ENCODE measurements at places on chromosomes 16 and 17.

- DNase-seq, result no peak
These were observed 40.2 kb downstream of the CNOT1 start for GRCh38 chr16:58589326-58589905.

- DNase-seq, result no peak
These were observed 158.3 kb upstream of the ZFHX3 start for GRCh38 chr16:73206151-73206707.

GRCh38 chr17:44865231-44865660, 17.6 kb downstream of the HIGD1B start:
- peak; percentile 1 for DNase-seq

GRCh38 chr16:88353232-88353631, 29.5 kb upstream of the ZNF469 start:
- DNase-seq, result no peak

DNA sequence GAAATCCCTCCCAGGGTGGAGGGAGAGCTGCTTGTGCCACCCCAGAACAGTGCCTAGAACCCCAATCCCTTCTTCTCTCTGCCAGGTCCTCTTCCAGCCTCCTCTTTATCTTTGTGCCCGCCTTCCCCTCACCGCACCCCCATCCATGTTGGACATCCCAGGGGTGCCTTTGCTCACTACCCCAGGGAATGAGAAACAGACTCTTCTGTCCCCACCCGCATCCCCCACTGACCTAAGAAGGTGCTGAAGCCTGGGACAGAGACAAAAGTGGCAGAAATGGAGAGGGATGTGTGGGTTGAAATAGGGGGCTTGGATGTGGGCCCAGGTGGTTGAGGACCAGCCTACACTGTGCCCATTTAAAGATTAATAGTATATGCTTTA, 17.0 kb downstream of the ALOX15B start:
- no peak for DNase-seq

DNA sequence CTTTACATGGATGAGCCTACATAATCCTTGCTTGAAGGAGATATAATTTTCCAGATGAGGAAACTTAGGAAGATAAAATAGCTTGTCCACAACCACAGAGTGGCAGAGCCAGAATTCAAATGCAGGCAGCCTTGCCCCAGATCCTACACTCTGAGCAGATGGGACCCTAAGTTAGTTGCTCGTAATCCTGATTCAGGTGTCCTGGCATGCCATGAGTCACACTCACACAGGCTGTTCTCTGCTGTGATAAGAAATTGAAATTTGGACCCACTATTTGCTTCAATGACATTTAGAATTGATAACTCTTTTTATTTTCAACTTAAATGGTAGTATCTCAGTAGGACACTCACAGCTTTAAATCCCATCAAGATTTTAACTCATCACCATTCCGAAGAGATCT, 150.7 kb upstream of the CACNG5 start:
- no peak for DNase-seq

DNA sequence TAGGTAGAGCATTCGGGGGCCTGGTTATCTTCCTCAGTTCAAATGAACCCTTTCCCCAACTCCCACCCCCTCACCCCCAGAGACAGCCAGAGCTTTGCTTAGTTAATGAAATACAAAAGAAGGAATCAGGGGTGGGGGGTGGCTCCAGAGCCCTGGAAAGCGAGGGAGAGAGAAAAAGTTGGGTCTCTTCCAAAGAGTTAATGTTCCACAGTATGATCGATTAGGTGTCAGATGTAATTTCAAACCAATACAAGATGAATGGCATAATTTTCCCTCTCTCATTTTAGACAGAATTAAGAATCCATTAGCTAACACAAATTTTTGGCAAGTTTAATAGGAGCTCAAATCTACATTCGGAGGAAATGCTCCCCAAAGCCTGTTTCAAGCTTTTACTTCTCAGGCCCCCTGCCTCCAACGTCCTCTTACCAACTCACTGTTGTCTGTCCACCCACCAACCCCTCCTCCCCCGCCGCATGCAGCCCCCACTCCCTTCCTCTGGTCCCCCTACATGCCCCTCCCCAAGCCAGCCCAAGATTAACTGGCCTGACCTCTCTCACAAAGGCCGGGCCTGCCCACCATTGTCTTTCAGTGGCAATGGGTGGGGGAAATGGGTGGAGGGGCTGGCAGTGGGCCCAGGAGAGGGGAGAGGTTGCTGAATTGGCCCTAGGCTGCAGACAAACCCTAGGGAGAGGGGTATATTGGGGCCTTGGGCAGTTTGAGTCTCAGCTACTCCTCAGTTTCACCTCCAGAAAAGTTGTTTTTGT, 28.2 kb downstream of the NEUROD2 start:
- no peak for DNase-seq

- no peak for DNase-seq
These were observed 10.0 kb upstream of the SDK2 start for GRCh38 chr17:73654241-73654640.

- no peak for DNase-seq
These were observed 59.4 kb upstream of the XYLT1 start for GRCh38 chr16:17529982-17530760.

DNA sequence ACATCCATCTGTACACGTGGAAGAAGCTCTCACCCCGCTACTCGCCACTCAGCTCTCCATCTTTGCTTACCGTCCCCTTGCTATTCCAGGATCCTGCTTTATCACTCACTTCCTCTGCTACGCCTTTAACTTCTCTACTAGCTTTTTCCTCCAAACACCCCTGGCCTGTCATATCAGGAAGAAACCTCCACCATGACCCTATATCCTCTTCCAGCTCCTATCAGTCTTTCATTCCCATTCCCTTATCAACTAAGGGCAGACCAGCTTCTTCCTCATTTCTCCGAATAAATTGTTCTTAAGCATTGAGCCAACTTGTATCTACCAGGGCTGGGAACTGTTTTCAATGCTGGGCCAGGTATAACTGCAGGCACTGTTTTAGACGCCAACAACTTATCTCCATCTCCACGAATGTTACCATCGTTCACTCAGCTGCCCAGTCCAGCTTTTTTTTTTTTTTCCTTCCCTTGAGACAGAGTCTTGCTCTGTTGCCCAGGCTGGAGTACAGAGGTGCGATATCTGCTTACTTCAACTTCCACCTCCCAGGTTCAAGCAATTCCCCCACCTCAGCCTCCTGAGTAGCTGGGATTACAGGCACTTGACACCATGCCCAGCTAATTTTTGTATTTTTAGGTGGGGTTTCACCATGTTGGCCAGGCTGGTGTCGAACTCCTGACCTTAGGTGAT, 4.3 kb downstream of the IQCK start:
- DNase-seq, result no peak

Data from NCI-H1417 treated with DMSO at 0.1 percent for 48 hours (cell line).